ENCODE measurements at places on chromosomes 1 and 21.

DNA sequence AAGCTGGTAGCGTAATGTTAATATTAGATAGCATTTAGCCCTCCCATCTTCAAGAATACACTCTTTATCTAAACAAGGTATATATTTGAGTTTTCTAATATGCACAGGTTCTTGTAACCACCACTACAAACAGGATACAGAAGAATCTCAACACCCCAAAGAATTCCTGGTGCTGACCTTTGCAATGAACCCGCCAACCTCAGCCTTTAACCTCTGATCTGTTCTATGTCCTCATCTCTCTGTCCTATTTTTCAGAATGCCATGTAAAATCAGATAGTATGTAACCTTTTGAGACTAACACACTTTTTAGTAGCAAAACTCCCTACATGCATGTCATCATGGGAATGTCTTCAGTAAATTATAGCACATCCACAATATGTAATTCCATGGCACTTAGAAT lies 71.1 kb downstream of the LRRC8C start:
- no peak for DNase-seq

- DNase-seq: no peak
Measured at GRCh38 chr1:85274969-85275453, 1.4 kb downstream of the BCL10 start.

DNA sequence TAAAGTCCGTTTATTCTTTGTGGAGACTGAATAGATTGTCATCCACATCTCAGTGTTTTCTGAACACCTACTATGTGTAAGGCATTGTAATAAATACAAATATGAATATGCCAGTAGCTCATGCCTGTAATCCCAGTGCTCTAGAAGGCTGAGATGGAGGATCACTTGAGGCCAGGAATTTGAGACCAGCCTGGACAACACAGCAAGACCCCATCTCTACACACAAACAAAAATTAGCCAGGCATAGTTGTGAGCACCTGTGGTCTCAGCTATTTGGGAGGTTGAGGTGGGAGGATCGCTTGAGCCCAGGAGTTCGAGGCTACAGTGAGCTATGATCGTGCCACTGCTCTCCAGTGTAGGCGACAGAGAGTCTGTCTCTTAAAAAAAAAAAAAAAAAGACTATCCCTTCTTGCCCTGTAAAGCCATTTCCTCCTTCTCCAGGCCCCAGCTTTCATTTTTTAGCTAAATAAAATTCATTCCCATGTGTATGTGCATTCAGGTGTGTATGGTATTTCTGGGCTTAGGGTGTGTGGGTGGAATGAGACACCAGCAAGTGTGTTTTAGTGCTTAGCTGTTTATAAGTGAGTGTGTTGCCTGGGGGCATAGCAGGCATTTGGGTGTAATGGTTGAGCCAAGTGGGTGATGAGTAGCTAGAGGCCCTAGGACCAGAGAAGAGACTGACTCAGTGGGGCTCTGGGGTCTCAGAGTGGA lies 7.8 kb downstream of the CELSR2 start:
- no peak for DNase-seq

- DNase-seq: peak; percentile 54
Measured at GRCh38 chr1:167555971-167556714, 2.6 kb upstream of the CREG1 start.

DNA sequence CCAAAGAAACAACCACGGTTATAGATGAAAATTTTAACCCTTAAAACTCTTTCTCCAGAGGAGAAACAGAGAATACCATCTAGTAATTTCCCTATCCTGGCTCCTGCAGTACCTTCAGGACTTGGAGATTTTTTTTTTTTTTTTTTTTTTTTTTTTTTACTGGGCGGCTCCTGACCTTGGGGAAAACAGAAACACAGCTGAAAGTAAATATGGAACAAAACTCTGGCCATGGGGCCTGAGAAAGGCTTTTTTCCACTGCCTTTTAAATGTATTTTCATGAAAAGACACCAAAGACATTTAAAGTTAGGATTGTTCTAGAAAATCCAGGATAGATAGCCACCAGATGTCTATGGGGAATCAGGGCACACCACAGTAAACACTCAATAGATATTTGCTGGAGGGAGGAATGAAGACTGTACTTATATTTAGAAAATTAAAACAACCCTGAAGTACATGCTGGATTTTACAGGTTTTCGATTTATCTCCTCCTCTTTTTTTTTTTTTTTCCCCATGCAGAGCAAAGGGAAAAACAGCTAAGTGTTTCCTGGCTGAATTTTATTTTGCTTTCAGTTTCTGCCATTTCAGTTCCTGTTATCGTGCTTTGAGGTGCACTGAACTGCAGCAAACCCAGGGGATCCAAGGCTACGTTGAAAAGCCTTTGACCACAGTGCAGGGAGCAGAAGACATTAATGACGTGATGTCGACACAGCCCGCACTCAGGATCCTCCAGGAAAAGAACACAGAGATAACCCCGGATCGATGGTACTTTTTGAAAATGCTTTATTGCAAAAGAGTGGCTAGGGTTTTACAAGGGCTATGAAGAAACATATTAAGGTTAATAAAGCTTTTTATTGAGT lies 35.7 kb upstream of the CNN3 start:
- DNase-seq: peak; percentile 3

- DNase-seq: no peak
Measured at GRCh38 chr1:226466296-226466695, 58.4 kb upstream of the PARP1 start.

DNA sequence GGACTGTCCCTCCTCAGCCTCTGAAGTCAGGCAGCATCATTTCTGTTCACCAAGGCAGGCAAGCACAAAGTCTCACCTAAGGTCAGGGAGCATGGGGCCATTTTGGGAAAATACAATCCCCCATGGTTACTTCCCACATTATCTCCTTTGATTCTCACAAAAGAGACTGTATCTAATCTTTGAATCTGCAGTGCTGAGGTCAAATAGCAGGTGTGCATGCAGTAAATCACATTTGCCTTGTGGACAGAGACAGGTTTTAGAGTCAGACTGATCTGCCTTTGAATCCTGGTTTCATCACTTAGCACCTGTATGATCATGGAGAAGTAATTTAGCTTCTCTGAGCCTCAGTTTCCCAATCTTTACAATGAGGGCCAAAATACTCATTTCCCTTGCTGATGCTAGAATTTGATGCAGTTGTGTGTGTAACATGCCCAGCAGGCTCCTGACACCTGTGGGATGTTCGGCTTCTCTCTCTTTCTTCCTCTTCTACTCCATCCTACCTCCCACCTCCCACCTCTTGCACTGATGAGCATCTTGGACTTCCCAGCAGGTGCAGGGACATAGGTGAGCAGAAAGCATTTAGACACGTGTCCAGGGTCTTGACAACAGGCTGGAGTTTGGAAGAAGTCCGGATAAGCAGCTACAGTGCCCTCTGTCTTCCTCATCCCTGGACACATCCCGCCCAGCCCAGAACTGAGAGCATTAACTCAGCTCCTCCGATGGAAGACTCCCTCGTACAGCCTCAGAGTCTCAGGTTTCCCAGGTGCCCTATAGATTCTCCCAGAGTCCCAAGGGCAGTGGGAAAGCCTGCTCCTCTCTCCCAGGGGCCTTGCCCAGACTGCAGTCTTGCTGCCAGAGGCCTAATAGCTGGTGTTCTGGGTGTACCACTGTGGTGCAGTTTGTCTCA lies 18.9 kb downstream of the NENF start:
- no peak for DNase-seq

DNA sequence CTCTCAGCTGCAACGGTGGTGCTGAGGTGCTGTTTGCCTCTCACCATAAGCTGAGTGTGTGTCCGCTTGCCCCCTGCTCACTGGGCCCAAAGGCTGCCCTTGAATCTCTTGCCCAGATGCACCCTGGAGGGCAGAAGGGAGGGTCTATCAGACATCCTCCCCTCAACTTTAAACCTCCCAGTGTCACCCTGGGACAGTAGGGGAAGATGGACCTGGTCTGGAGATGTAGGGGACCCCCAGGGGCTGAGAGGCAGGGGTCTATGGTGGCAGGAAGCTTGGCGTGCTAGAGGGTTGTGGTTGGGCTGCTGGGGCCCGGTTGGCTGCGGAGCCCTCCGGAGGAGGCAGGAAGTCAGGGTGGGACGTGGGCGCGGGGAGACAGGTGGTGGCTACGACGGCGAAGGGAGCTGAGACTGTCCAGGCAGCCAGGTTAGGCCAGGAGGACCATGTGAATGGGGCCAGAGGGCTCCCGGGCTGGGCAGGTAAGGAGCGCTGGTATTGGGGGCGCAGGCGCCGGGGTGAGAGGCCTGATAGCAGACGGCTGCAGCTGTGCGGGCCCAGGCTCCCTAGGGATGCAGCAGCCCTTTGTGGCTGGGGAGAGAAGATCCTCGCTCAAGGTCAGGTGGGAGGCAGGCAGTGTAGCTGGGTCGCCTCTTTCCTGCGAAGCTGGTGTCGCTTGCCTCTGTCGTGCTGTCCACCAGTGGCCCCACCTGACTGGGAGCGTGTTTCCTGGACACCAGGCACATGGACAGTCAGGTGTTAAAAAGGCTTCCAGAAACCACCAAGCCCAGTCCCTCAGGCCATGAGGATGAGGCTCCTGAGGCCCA lies at the start of gene LCK:
LCK (plus strand) TSS at position 373 of the 824 bp plus-strand sequence. CDS start 23,065 bp downstream, outside the sequence.
- DNase-seq: no peak

GRCh38 chr1:5688081-5689077 lies 303.8 kb downstream of the NPHP4 start:
- DNase-seq: no peak

DNA sequence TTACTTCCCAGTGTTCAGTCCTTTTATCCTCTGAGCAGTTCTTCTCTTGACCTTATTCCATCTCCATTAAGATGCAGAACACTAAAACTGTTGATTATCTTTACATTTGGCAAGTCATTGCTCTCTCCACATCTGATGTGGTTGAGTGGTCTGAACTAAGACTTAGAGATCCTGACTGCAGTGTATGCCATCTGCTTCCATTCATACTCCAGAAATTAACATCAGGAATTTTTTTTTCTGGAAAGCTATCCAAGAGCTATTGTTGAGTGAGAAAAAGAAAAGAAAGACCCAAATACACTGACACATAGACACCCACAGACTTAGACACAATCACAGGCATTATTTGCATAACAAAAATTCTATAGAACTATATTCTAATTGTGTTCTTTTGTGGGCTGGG lies 3.7 kb upstream of the TRIM62 start:
- DNase-seq: no peak

- DNase-seq: no peak
Measured at GRCh38 chr1:155069551-155070157, 6.1 kb downstream of the EFNA4 start.

- no peak for DNase-seq
Measured at GRCh38 chr21:18759267-18759666, 355.7 kb upstream of the TMPRSS15 start.

DNA sequence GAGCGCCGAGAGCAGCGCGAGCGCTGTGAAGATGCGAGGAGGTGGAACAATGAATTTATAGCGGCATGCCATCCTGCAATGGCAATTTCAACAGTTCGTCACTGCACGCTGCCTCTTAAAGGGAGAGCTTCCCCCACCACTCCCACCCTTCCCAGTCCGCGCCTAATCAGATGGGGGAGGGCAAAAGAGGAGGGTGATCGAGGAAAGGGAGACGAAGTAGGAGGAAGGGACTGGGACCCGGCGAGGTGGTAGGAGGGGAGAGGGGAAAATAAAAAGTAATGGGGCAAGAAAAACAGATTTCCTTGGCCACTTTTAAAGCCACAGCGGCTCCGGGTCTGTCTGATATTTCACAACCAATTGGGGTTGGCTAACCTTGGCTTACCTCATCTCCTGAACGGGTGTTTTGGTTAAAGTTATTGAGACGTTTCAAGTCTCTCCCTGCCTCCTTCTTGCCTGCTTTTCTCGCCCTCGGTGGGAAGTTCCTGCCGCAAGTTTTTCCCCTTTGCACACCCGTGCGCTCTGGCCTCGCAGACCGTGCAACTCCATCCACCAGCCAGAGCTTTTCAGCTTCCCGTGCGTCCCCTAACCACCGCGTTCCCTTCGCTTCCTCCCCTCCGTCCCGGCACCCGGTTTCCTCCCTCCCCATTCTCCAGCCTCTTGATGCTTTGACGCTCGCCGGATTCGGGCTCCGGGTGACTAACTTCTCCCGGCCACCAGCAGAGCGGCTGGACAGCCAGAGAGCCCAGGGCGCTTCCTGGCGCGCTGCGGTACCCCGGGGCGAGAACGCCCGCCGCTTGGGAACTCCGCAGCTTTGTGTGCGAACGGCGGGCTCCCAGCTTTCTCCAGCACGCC lies at the start of gene ADAMTS5:
ADAMTS5 (minus strand) TSS at position 27 of the 852 bp plus-strand sequence. CDS start 697 bp downstream, outside the sequence.
- DNase-seq: no peak

GRCh38 chr1:8324176-8324810 lies 6.4 kb downstream of the SLC45A1 start:
- no peak for DNase-seq
